ENCODE measurements at places on chromosomes 3 and 15.

DNA sequence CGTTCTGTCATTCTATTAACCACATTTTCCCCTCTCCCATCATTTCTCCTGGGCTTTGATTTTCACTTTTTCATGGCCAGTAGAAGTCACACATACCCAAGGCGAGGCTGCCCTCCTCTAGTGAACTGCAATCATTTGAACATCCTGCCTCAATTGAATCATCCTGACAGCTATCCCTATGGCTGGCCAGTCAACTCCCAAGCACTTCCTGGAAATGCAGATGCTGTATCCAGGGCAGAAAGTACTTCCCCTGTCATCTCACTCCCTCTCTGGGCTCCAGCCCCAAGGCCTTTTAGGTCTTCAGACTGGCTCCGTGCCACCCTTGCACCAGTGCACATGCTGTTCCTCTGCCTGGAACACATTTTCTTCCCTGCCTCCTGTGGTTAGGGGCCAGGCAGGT is 738.3 kb upstream of the CFAP20DC start:
- no peak for DNase-seq

GRCh38 chr3:87206070-87206469 is 21.0 kb upstream of the CHMP2B start:
- DNase-seq = no peak

DNA sequence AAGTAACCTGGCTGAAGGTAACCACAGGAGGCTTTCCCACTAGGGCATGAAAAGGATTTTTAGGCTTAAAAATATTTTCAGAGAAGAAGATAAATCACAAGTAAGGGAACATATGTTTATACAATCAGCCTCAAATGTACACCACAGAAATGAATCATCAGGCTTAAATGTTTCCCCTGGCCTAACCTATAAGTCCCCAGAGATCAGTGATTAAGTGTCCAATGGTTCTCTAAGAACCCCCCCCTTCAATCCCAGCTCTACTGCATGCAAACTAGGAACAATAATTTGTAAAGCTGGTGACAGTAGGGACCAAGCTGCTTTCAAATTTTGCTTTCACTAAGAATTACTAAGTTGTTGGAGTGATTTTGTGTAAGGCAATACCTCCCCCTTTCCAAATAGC is 431.6 kb upstream of the LMCD1 start:
- DNase-seq = no peak

- DNase-seq = no peak
Measured at GRCh38 chr3:105793040-105793439, 75.8 kb downstream of the CBLB start.

- no peak for DNase-seq
Measured at GRCh38 chr15:34809186-34809585, 13.8 kb upstream of the ACTC1 start.

- DNase-seq = no peak
Measured at GRCh38 chr15:67023517-67024313, 41.7 kb upstream of the SMAD3 start.

DNA sequence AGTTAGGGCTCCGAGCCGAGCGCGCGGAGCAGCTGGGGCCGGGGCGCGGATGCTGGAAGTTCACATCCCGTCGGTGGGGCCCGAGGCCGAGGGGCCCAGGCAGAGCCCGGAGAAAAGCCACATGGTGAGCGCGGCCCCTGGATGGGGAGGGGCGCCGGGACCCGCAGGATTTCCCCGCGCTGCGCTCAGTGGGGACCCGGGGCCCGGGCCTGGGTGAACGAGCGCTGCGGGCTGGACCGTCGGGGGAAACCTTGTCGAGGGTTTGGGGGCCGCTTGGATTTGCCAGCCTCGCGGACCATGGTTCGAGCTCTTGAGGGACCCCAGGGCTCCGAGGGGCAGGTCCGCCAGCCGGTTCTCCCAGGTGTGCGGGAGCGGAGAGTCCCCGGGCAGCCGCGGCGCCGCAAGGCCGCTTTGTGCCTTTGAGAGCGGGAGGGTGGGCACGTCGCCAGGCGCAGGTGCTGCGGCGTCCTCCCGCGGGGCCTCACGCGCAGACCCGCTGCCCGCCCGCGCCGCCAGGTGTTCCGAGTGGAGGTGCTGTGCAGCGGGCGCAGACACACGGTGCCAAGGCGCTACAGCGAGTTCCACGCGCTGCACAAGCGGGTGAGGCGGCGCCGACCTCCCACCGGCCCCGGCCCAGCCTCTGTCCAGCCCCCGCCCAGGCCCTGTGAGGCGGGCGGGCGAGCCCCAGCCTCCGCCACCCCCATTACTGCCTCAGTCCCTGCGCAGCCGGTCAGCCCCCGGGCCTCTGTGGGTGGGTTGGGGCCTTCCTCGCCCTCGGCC is at the start of gene SNX22:
SNX22 (plus strand) TSS at position 5 of the 780 bp plus-strand sequence; CDS start at position 50, 45 bp downstream.
- no peak for DNase-seq

DNA sequence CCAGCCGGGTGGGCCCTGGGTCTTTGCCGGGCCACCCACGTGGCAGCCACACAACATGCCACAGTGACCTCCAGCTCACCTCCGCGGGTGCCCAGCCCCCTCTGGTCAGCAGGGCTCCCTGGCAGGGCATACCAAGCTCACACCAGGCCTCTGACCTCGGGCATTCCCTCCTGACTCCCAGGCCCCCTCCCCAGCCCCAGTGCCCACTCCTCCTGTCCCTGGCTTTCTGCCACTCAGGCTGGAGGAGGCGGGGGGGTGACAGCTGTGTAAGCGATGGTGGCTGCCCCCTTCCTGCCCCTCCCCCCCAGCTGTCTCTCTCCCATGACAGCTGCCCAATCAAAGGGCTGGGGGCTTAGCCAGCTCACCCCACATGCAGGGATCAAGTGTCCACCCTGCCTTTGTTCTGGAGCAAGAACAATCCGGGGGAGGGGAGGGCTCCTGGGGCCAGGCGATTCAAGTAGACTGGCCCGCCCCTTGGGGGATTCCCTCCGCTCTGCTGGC is 3.3 kb downstream of the PCBP4 start:
- DNase-seq = no peak

DNA sequence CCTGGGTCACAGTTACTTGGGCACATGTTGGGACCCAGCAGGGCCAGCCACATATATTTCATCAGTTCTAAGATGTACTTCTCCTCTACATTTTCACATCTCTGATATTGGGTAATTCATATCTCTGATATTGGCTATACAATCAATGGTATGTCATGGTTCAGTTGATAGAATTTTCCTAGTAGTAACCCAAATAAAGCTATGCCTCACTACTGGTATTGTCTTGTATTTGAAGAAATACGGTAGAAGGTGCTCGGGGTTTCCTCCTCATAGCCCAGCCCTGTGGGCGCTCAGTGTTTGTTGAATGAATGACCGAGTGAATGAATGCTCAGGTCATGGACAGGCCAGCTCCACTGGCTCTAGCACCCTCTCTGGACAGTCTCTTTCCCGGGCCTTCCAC is 94.1 kb downstream of the RAB11A start:
- DNase-seq = no peak

DNA sequence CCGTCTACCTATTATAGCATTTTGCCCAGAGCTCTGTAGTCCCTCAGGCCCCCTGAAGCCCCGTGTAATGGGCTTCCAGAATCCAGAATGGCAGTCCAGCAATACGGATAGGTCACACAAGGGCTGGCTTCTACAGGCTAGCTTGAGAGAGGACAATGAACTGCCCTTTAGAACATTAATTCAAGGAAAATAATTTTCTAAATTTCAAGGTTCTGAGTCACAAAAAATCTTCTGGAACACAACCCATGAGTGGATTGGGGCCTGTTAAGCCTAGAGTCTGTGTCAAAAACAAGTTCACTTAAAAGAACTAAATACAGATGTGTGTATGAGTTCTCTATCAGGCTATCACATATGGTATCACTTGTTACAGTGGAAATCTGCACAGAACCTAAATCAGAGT is 28.8 kb downstream of the DCP1A start:
- DNase-seq = no peak

DNA sequence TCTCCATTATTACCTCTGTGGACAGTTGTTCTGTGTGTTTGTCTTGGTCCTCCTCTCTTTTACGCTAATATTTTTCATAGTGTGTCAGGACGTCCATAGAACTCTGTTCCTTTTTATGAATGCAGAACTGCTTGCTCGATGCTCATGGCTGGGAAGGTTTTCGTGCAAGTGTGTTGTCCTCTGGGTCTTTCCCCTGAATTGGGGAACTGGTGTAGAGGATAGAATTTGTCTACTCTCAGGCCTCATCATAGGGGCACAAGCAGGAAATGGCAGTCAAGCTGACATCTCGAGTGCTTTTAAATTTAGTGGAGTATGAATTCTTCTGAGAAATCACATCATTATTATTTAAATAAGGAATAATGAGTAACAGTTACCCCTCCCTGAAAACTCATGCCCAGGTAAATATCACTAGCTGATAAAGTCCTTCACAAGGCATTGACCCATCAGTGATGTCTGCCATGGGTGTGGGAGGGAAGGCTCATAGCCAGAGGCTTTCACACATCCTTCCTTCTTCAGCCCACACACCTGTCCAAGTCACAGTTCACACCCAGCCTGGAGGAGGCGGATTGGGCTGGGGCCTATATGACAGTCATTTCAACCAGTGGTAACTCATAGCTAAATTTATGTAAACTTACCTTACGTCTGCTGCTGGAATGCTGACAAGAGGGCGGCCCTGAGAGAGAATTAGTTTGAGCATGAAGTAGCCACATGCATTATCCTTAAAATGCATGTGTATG is 226.1 kb downstream of the PLCL2 start:
- DNase-seq = no peak

DNA sequence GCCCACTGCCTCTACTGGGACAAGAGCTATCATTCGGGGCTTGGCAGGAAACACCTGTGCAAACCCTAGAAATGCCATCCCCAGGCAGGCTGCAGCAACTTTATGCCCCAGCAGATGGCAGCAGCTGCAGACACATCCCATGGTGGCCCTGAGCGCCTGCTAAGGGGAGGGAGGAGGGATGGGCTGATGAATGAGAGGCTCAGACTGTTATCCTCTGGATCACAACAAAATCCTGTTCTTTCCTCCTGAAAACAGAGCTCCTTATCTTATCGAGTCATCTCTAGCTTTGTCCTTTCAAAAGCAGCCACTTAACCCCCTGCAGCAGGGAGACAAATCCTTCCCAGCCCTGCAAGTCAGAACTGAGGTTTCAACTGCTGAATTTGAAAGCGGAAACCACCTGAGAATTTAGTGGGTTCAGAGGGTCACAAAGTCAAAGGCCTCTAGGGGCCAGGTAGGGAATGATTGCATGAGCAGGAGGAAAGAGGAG is 90.6 kb upstream of the PROK2 start:
- DNase-seq = peak; percentile 79

- no peak for DNase-seq
Measured at GRCh38 chr3:73695841-73696240, 71.1 kb upstream of the PDZRN3 start.

- DNase-seq = no peak
Measured at GRCh38 chr3:9986230-9986725, 363 bp downstream of the EMC3 start.

DNA sequence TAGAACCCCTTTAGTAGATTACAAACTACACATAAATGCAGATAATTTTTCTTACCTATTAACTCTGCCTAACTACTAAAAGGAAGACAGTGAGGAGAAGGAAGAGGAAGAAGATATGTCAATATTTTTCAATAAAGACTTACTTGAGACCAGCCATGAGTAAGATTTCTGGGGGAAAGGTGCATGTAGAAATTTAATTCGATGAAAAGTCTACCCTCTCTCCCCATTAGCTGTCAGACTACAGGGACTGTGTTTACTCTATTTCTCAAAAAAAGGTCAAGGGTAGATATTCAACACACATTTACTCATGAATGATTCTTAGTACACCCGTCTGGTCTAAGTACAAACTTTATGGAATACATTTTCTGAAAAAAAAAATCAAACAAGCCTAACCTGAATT is 6.8 kb downstream of the TSPAN3 start:
- no peak for DNase-seq

- no peak for DNase-seq
Measured at GRCh38 chr3:168364967-168365366, 269.2 kb upstream of the GOLIM4 start.

- no peak for DNase-seq
Measured at GRCh38 chr3:114093596-114093995, 37.1 kb downstream of the QTRT2 start.

GRCh38 chr3:4065085-4065484 is 238.1 kb upstream of the SETMAR start:
- DNase-seq = no peak

DNA sequence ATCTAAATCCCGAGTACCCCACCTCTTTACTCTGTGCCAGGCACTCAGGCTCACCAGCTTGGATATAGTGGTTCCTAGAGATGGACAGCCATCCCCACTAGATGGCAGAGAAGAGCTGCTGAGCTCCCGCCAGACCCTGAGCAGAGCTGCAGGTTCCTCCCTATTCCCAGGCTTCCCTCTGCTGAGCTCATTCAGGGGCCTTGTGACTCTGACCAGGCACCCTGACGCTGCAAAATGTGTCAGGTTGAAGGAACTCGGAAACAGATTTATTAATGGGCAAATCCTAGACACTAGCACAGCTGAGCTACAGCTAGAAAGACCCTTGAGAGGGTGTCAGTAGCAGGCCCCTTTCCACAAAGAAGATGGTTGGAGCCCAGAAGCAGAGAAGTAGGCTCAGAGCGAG is 38.2 kb upstream of the RHO start:
- peak; percentile 17 for DNase-seq

- DNase-seq = no peak
Measured at GRCh38 chr3:119240101-119240590, 532 bp downstream of the B4GALT4 start.

DNA sequence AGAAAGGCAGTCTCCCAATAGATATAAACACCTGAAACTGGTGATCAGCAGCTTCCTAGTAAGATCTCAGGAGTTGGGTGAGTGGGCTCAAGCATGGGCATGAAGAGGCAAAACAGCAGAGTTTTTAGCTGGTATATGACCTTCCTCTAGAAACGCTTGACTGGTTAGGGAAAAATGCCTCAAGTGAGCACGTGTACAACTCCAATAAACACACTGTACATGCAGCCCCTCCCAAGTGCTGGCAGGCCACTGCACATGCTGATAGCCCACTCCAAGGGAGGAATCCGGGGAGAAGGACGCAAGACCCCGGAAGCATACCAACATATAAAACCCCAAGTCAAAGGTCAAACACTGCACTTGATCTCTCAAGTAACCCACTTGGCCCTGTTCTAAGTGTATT is 143.0 kb downstream of the FMN1 start:
- no peak for DNase-seq
